Stomach (tissue), 19 donors: ENCODE measurements at places on chromosomes 16 and 17. TPM values are rescaled to one million over a fixed set of nuclear protein-coding genes. Genes with fewer than 3 reads are reported as not detected.
A peak's percentile ranks its signal among the peaks of the same experiment; 100 is the strongest.

- DNase-seq: no peak
- no peak overlapping the region for H3K4me3 ChIP-seq
- peak overlapping the region; percentile 22 for H3K27ac ChIP-seq
- H3K27me3 ChIP-seq: peaks cover 77% of the 10 kb centered on the region
- H3K36me3 ChIP-seq: no peaks in the 10 kb centered on the region
- peaks cover 86% of the 10 kb centered on the region for H3K4me1 ChIP-seq
Measured at GRCh38 chr16:57634171-57634570, 5.7 kb downstream of the ADGRG1 start.

GRCh38 chr16:28617874-28618273 lies 8.0 kb upstream of the SULT1A1 start:
- H3K36me3 ChIP-seq: no peaks in the 10 kb centered on the region
- H3K4me1 ChIP-seq: peaks cover 13% of the 10 kb centered on the region
- no peak overlapping the region for H3K27ac ChIP-seq
- no peak overlapping the region for H3K4me3 ChIP-seq

DNA sequence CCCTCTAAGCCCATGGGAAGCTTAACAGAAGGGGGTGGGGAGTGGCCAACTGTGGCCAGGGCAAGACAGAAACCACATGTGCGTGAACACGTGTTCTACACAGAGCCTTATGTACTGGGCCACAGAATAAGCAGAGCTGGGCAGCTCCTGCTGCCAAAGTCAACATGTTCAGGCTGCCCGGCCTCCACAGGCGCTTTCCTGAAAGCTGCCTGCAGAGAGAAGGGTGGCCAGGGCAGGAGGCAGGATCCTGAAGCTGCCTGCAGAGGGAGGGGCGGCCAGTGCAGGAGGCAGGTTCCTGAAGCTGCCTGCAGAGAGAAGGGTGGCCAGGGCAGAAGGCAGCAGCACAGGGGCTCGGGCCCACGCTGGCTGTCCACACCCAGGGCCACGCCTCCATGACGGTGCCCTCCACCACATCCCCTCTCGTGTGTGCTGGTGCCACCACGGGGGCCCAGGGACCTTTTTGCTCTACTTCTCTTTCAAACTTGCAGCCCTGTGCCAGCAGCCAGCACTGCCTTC lies 79.5 kb downstream of the ANKRD11 start:
- H3K4me1 ChIP-seq: peaks cover 93% of the 10 kb centered on the region
- H3K36me3 ChIP-seq: no peaks in the 10 kb centered on the region
- H3K27ac ChIP-seq: peak overlapping the region; percentile 35
- no peaks in the 10 kb centered on the region for H3K27me3 ChIP-seq
- H3K4me3 ChIP-seq: peak overlapping the region; percentile 1

- peak overlapping the region; percentile 77 for H3K27ac ChIP-seq
- H3K4me1 ChIP-seq: peaks cover 35% of the 10 kb centered on the region
- H3K27me3 ChIP-seq: no peaks in the 10 kb centered on the region
- peak; percentile 95 for DNase-seq
- H3K4me3 ChIP-seq: no peak overlapping the region
Measured at GRCh38 chr17:58391302-58391984, 25.9 kb downstream of the RNF43 start.

Gene GPR179
- polyA plus RNA-seq: 0.03 TPM

Gene CRYBA1
- not detected for polyA plus RNA-seq

GRCh38 chr17:58121925-58122324 lies 26.3 kb upstream of the OR4D1 start:
- no peak overlapping the region for H3K4me3 ChIP-seq
- peak; percentile 40 for DNase-seq
- H3K27ac ChIP-seq: no peak overlapping the region
- no peaks in the 10 kb centered on the region for H3K4me1 ChIP-seq
- no peaks in the 10 kb centered on the region for H3K36me3 ChIP-seq

DNA sequence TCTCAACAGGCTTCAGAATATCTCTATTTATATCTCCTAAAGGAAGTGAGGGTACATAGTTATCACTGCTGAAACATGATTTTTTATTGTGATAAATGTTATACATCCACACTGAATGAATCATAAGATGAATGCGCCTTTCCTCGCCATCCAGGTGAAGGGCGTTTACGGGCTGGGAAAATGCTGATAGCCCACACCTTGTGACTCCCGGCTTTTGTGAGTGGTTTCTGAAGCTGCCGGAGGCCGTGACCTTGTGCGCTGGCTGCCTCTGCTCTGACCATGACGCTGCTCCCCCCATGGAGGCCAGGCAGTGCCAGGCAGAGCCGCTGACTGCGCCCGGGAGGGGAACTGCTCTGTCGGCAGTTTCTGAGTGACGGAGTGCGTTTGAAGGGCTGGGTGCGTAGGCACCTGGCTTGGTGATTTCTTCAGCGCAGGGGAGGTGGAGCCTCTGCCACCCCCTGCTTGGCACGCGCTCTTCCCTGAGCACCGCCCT lies 97.2 kb downstream of the RAP1GAP2 start:
- peaks cover 24% of the 10 kb centered on the region for H3K4me1 ChIP-seq
- H3K27me3 ChIP-seq: no peaks in the 10 kb centered on the region
- peak overlapping the region; percentile 89 for H3K27ac ChIP-seq
- peak; percentile 90 for DNase-seq
- no peaks in the 10 kb centered on the region for H3K36me3 ChIP-seq
- H3K4me3 ChIP-seq: no peak overlapping the region

Gene CTNS
- 5.4 TPM for polyA plus RNA-seq

DNA sequence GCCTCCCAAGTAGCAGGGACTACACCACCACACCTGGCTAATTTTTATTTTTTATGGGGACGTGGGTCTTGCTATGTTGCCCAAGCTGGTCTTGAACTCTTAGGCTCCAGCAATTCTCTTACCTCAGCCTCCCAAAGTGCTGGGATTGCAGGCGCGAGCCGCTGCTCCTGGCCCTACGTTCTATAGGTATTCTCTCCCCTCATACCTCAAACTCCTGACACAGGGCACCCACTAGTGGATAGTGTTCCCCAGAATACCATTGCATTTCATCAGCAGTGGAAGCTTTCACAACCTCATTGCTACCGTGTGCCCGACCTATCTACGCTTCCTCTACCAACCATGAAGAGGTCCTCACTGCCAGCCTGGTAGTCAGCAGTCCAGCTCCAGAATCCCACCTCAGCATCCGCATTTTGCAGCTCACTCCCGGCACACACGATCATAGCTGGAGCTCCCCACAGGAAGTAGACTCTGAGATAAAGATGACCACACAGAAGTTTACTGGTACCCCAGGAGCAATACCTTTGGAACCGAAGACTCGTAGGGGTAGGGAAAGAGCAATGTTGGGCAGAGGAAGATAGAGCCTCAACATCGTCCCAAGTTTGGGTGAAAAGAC lies 9.3 kb downstream of the CTRB2 start:
- H3K36me3 ChIP-seq: no peaks in the 10 kb centered on the region
- H3K4me3 ChIP-seq: no peak overlapping the region
- H3K4me1 ChIP-seq: peaks cover 14% of the 10 kb centered on the region
- no peak overlapping the region for H3K27ac ChIP-seq
- peak; percentile 8 for DNase-seq

Gene ASPA
- 3.1 TPM for polyA plus RNA-seq

DNA sequence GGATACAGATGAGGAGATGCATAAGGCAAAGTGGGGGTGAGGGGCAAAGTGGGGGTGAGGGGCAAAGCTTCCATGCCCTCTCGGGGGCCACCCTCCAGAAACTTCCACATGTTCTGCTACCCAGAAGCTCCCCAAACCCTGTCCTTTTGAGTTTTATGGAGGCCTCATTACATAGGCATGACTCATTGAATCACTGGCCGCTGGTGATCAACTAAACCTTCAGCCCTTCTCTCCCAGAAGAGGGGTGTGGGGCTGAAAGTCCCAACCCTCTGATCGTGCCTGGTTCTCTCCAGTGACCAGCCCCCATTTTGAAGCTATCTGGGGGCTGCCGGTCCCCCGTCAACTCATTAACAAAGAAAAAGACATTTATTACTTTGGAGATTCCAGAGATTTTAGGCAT lies 27.5 kb downstream of the ITGAE start:
- no peaks in the 10 kb centered on the region for H3K36me3 ChIP-seq
- no peak overlapping the region for H3K4me3 ChIP-seq
- H3K27me3 ChIP-seq: peaks cover 5% of the 10 kb centered on the region
- H3K4me1 ChIP-seq: no peaks in the 10 kb centered on the region
- H3K27ac ChIP-seq: no peak overlapping the region

DNA sequence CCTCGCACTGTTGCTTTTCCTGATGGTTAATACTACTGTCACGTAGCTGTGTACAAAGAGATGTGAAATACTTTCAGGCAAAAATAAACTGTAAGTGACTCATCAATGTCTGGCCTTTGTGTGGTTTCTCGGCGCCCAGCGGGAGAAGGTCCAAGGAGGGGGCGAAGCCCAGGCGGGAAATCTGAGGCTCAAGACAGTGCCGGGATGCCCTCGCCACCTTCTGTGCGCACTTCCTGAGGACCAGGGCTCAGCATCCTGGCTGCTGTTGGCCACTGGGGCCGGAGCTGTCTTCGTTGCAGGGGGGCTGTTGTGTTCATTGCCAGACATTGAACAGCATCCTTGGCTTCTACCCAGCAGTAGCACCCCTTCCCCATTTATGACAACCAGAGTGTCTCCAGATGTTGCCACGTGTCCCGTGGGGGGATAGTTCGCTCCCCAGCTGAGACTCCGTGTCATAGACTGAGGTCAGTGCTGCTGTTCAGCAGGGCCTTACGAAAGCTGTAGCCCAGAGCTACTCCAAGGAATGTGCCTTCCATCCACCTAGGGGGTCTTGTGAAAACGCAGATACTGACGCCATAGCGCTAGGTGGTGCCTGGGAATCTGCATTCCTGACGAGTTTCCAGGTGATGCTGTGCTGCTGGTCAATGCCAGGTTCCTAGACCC lies 67.3 kb upstream of the PLCG2 start:
- no peak overlapping the region for H3K4me3 ChIP-seq
- H3K4me1 ChIP-seq: peaks cover 19% of the 10 kb centered on the region
- peak overlapping the region; percentile 49 for H3K27ac ChIP-seq
- H3K36me3 ChIP-seq: peaks cover 39% of the 10 kb centered on the region

Gene KRTAP17-1
- polyA plus RNA-seq: not detected

DNA sequence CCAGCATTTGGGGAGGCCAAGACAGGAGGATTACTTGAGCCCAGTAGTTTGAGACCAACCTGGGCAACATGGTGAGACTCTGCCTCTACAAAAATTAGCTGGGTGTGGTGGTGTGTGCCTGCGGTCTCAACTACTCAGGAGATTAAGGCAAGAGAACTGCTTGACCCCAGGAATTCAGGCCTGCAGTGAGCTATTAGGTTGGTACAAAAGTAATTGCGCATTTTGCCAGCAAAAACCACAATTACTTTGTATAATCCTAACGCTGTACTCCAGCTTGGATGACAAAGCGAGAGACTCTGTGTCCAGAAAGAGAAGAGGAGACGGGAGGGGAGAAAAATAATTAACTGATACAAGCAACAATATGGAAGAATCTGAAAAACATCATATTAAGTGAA lies 32.7 kb downstream of the YWHAE start:
- DNase-seq: no peak
- no peak overlapping the region for H3K4me3 ChIP-seq
- H3K27ac ChIP-seq: no peak overlapping the region
- H3K36me3 ChIP-seq: peaks cover 12% of the 10 kb centered on the region
- H3K27me3 ChIP-seq: no peaks in the 10 kb centered on the region

GRCh38 chr16:62883509-62883908 lies 847.3 kb upstream of the CDH8 start:
- no peak overlapping the region for H3K4me3 ChIP-seq
- no peaks in the 10 kb centered on the region for H3K27me3 ChIP-seq
- H3K36me3 ChIP-seq: no peaks in the 10 kb centered on the region
